Adrenal gland (tissue), 19 donors: ENCODE measurements at places on chromosomes 11 and 22. TPM values are rescaled to one million over a fixed set of nuclear protein-coding genes. Genes with fewer than 3 reads are reported as not detected.

DNA sequence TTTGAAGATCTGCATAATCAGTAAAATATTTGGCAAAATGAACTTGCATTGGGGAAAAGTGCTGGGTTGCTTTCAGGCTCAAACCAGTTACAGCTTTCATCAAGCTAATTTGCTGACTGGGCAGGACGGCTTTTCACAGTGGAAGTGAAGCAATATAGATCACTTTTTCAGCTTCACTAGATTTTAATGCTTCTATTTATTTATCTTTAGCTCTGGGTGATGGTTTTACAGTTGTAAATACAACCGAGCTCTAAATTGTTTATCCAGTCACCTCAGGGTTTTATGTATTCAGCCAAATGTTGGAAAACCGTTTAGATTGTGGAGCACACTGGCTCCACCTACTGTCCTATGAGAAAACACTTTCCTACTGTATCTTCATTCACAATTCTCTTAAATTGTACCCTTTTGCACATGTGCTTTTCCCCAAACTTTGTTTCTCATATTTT lies 58.2 kb downstream of the ACER3 start:
- no peaks in the 10 kb centered on the region for H3K36me3 ChIP-seq
- H3K27me3 ChIP-seq, result no peaks in the 10 kb centered on the region
- peak; percentile 39 for DNase-seq
- H3K4me3 ChIP-seq, result peak overlapping the region; percentile 46
- H3K4me1 ChIP-seq, result no peaks in the 10 kb centered on the region

GRCh38 chr11:57237204-57237681 lies at the start of gene APLNR:
TSS of gene APLNR (minus strand) at chr11:57237250. CDS start at chr11:57237004, 246 bp downstream.
- DNase-seq, result no peak
- no peaks in the 10 kb centered on the region for H3K36me3 ChIP-seq
- H3K4me1 ChIP-seq, result no peaks in the 10 kb centered on the region
- H3K4me3 ChIP-seq, result no peak within 1 kb of the TSS
- H3K27me3 ChIP-seq, result peaks cover 8% of the 10 kb centered on the region

The ZP1 gene
- total RNA-seq, result 0.25 TPM

The SMTNL1 gene
- 0.30 TPM for total RNA-seq

DNA sequence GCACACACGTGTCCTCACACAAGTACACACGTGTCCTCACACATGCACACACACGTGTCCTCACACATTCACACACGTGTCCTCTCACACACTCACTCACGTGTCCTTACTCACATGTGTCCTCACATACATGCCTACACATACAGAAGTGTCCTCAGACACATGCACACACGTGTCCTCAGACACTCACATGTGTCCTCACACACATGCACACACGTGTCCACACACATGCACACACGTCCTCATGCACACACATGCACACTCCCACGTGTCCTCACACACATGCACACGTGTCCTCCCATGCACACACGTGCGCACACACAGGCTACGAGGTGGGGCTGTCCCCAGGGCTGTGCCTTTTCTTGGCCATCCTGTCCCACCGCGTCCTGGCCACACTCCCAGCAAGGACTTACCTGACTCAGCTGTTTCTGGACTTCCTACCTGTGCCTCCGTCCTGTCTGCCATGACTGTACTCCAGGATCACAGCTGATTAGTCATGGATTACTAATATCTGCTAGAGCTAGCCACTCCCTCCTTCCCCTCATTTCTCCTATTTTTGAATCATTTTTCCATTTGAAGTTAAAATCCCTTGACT lies 990.2 kb downstream of the BRD1 start:
- no peaks in the 10 kb centered on the region for H3K27me3 ChIP-seq
- H3K4me1 ChIP-seq, result no peaks in the 10 kb centered on the region
- DNase-seq, result no peak
- no peaks in the 10 kb centered on the region for H3K36me3 ChIP-seq
- no peak overlapping the region for H3K27ac ChIP-seq
- no peak overlapping the region for H3K4me3 ChIP-seq

DNA sequence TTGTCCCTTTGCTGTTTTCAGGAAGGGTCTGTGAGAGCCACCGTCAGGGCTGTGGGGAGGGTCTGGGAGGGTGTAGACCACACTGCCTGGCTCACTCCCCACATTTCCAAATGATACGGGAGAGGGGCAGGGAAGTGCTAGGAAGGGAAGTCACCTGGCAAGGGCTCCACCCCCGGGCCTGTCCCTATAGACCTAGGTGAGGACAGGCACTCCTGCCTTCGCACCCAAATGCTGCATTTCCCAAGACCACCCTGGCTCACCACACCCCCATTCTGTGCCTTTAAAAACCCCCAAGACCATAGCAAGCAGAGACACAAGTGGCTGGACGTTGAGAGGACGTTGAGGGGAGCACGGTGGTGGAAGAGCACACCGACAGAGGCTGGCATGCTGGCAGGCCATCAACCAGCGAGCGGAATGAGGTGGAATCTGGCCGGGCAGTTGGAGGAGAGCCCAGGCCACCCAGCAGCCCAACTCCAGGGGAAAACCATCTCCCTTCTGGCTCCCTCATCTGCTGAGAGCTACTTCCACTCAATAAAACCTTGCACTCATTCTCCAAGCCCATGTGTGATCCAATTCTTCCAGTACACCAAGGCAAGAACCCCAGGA lies 45.7 kb downstream of the GNB1L start:
- H3K27me3 ChIP-seq, result no peaks in the 10 kb centered on the region
- peak; percentile 9 for DNase-seq
- no peak overlapping the region for H3K4me3 ChIP-seq
- no peaks in the 10 kb centered on the region for H3K36me3 ChIP-seq
- no peaks in the 10 kb centered on the region for H3K4me1 ChIP-seq
- H3K27ac ChIP-seq, result no peak overlapping the region

DNA sequence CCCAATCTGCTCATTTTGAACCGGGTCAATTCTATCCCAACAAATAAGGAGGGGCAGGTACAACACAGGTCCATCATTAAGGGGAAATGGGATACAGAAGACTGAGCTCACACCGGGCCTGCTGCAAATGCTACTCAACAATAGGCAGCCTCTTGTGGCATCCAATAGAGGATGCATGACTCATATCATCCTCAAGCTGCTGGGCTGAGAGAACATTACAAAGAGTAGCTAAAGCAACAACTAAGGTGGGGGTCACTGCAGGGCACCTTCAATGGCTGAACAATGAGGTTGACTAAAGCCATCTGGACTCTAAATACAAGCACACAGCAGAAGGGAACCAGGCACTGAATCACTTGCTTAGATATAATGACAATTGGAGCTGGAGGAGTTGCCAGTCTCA lies 130.1 kb upstream of the SYN3 start:
- no peak overlapping the region for H3K27ac ChIP-seq
- no peak overlapping the region for H3K4me3 ChIP-seq
- H3K27me3 ChIP-seq, result no peaks in the 10 kb centered on the region
- no peaks in the 10 kb centered on the region for H3K4me1 ChIP-seq

GRCh38 chr22:37739611-37740049 lies 42.8 kb downstream of the TRIOBP start:
- DNase-seq, result no peak
- no peaks in the 10 kb centered on the region for H3K27me3 ChIP-seq
- peaks cover 12% of the 10 kb centered on the region for H3K4me1 ChIP-seq
- no peaks in the 10 kb centered on the region for H3K36me3 ChIP-seq

DNA sequence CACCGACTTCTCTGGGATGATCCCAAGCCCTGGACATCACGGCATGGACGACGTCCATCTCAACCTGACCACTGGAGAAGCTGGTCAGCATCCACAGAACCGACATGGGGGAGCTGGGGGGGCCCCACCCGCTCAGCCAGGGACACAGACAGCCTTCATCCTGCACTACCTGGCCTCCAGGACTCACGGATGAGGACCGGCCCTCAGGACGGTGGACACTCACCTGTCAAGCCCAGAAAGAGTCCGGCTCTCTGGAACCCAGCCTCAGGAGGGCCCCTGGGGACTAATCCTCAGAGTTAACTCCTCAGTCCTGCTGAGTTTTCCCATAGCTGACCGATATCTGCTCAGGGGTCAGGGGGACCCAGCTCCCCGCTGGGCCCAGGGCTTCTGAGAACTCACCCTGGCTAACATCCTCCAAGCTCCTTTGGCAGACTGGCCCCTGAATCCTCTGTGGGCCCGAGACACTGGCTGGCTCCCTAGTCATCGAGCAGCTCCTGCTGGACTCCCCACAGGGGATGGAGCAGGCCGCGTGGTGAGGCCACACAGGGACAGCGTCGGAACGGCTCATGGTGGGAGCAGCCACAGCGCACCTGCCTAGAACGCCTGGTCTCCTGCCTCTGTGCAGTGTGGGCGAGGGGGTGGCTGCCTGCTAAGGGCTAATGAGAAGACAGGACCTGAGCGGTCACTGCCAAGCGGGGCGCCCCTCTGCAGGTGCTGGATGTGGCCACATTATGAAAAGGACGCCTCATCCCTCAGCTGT lies 649.2 kb downstream of the BRD1 start:
- no peaks in the 10 kb centered on the region for H3K36me3 ChIP-seq
- H3K27ac ChIP-seq, result no peak overlapping the region
- H3K4me1 ChIP-seq, result no peaks in the 10 kb centered on the region
- H3K4me3 ChIP-seq, result no peak overlapping the region
- H3K27me3 ChIP-seq, result no peaks in the 10 kb centered on the region
- DNase-seq, result no peak

DNA sequence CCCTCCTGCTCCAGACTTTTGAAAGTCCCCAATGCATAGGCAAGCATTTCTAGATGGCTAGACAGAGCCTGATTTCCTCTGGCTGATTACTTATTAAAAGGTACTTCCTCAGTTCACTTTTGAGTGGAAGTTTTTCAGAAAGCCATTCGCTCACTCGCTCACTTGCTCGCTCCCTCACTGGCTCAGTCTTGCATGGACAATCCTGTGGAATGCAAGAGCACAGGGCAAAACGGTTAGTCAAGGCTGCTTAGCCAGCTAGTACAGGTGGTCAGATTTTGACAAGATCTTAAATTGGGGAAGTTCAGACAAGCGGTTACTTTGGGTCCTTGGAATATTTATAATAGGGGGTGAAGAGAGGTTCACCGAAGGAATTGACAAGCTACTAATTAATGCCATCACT lies 101.0 kb downstream of the ARL14EP start:
- DNase-seq, result no peak
- no peaks in the 10 kb centered on the region for H3K27me3 ChIP-seq
- H3K4me3 ChIP-seq, result no peak overlapping the region
- H3K27ac ChIP-seq, result no peak overlapping the region
- H3K36me3 ChIP-seq, result no peaks in the 10 kb centered on the region
- H3K4me1 ChIP-seq, result no peaks in the 10 kb centered on the region

The OR51A2 gene
- not detected for total RNA-seq

- no peaks in the 10 kb centered on the region for H3K4me1 ChIP-seq
- no peak overlapping the region for H3K27ac ChIP-seq
- H3K27me3 ChIP-seq, result no peaks in the 10 kb centered on the region
- no peaks in the 10 kb centered on the region for H3K36me3 ChIP-seq
- peak overlapping the region; percentile 29 for H3K4me3 ChIP-seq
- no peak for DNase-seq
Observed at GRCh38 chr11:6927030-6927617, 898 bp downstream of the ZNF215 start.

The TUB gene
- 20.0 TPM for total RNA-seq

DNA sequence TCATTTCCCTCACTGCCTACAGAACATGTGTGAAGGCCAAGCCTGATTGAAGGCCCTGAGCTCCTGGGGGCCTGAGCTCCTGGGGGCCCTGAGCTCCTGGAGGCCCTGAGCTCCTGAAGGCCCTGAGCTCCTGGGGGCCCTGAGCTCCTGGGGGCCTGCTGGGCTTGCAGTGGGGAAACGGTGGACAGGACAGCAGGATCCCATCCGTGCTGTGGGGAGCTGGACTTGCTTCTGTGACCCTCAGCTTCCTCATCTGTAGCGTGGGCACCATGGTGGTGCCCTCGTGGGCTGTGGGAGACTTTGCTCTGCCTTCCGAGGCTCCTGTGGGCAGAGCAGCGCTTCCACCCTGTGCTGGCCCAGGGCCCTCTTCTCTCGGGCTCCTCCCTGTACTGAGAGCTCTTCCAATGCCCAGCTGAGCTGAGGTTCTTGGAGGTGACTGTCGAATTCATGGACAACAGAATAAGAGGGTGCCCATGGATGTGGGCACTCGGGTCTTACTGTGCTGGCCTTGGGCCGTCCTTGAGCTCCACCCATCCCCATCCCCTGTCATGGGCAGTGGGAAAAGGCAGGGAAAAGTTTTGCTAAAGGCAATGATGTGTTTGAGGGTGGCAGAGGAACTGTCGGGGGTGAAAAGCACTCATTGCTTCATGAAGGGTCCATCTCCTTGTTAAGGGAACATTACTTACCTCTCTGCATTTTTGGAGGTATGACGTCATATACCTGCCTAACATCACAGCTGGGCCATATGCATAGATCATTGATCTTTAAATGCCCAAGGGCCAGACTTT lies 786.7 kb downstream of the TBC1D22A start:
- DNase-seq, result no peak
- no peaks in the 10 kb centered on the region for H3K4me1 ChIP-seq

The TMEM45B gene
- total RNA-seq, result 1.4 TPM

DNA sequence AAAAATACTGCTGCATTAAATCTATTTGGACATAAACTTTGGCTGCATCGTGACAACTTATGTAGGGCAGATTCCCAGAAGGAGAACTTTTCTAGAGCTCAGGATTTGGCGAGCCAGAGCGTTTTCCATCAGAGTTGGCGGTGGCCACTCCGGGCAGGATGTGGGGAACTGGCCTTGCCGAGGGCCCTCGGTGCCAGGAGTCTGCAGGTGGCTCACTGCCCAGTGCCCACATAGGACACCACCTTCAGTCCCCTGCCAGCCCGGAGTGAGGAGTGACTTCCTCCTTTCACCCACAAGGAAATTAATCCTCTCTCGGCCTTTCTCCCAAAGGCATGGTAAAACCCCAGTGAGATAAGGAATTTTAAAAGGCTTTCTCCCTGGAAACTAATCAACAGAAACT lies 1.6 kb upstream of the LGALS2 start:
- H3K4me3 ChIP-seq, result no peak overlapping the region
- H3K27ac ChIP-seq, result no peak overlapping the region
- H3K4me1 ChIP-seq, result no peaks in the 10 kb centered on the region
- H3K36me3 ChIP-seq, result no peaks in the 10 kb centered on the region
- peak; percentile 52 for DNase-seq

DNA sequence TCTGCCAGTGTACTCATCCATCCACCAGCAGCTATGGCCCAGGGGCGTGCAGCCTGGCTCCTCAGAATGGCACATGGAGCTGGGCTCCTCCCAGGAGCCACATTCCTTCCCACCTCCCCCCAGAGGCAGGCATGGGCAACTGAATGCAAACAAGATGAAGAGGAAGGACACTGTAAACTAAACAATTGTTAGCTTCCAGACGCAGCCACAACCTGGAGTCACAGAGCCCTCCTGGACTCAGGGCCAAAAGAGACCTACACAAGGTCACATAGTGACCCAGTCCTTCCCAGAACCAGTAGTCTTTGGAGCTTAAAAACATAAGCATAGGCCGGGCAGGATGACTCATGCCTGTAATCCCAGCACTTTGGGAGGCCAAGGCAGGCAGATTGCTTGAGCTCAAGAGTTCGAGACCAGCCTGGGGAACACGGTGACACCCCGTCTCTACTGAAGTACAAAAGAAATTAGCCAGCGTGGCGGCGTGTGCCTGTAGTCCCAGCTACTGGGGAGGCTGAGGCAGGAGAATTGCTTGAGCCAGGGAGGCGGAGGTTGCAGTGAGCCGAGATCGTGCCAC lies 30.7 kb upstream of the CLDN5 start:
- H3K27ac ChIP-seq, result no peak overlapping the region
- no peaks in the 10 kb centered on the region for H3K36me3 ChIP-seq
- no peaks in the 10 kb centered on the region for H3K4me1 ChIP-seq
- DNase-seq, result peak; percentile 22

- H3K4me3 ChIP-seq, result no peak overlapping the region
- no peaks in the 10 kb centered on the region for H3K27me3 ChIP-seq
- no peak overlapping the region for H3K27ac ChIP-seq
- peak; percentile 15 for DNase-seq
- H3K36me3 ChIP-seq, result peaks cover 57% of the 10 kb centered on the region
Observed at GRCh38 chr11:2590965-2591754, 108.6 kb downstream of the KCNQ1OT1 start.

The ELF5 gene
- total RNA-seq, result not detected

The CHKB gene
- 110 TPM for total RNA-seq
